ENCODE measurements at places on chromosomes 11 and 22. TPM values are rescaled to one million over a fixed set of nuclear protein-coding genes. Genes with fewer than 3 reads are reported as not detected.
A peak's percentile ranks its signal among the peaks of the same experiment; 100 is the strongest.

Gene SLC22A12
- total RNA-seq = not detected

- no peak for DNase-seq
Observed at GRCh38 chr11:128201801-128202200, 385.6 kb downstream of the ETS1 start.

Gene MICALL1
- 124 TPM for total RNA-seq

DNA sequence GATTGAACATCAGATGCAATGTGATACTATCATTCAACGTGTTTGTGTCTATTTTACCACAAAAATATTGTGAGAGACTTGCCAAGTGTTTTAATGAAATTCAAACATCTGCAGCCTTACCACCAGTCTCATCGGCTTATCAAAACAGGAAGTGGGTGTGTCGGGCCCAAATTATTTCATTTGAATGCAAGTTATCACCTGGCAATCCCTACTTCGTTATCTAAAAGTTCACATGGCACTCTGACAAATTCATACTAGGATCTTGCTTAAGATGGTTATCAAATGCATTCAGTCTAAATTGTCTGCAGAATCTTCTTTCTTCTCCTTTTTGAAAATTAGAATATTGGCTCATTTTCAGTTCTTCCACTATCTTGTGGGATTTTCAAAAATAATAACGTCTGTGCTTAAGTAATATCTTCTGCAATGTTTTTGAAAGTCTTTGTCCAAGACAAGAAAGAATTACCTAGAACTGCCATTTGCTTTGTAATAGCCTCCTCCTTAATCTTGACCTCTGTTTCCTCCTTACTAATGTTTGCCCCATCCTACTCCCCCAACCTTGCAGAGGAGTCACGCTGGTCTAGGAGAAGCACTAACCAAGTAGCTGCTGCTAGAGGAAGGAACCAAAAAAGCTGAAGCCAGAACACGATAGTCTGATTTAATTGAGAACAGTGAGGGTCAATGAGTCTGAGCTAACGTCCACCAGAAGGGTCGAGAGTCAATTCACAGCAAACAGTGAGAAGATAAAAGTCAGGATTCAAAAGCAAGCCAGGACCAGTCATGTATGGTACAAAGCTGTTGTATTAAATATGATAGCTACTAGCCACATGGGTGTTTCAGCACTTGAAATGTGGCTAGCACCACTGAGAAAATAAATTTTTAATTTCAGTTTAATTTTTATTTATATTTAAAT lies 10.2 kb upstream of the BIRC3 start:
- DNase-seq = no peak

Gene OMP
- not detected for total RNA-seq

- peak; percentile 14 for DNase-seq
Observed at GRCh38 chr11:96341211-96342013, 1.6 kb downstream of the MAML2 start.

GRCh38 chr11:121814962-121815361 lies 301.1 kb downstream of the BLID start:
- DNase-seq = no peak

Gene KRTAP5-2
- total RNA-seq = not detected

- DNase-seq = no peak
Observed at GRCh38 chr11:130213979-130214281, 54.3 kb downstream of the ST14 start.

- no peak for DNase-seq
Observed at GRCh38 chr22:18058371-18059093, 19.3 kb upstream of the PEX26 start.

Gene APOL4
- 4.4 TPM for total RNA-seq

DNA sequence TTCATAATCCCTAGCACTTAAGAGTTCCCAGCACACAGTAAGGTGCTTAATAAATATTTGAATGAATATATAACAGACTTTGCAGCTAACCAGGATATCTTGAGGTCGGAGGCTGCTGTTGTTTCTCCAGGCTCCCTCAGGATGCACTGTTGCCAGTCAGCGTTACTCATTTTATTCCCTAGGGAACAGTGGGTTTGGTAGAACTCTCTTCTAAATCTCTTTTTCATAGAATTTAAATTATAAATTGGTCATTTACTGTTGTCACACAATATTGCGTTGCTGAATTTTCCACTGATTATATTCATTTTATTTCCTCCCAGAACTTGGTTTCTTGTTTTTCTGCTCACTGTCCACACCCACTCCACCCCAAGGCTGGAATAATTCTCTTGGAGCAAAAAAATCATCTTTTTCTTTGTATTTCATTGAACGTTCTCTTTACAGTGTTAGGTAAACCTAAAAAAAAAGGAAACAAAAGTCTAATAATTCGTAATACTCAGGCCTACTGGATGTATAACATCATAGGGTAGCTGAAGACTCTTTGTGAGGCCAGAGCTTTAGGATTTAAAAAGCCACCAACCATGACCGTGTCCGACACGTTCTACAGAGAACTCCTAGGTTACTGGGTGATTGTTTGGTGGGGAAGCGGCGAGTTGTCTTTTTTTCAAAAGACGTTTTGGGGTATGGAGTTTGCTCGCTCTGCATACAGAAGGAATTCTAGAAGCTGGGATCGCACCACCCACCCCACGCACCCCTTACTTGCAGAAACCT lies 766 bp upstream of the CAPRIN1 start:
- no peak for DNase-seq

DNA sequence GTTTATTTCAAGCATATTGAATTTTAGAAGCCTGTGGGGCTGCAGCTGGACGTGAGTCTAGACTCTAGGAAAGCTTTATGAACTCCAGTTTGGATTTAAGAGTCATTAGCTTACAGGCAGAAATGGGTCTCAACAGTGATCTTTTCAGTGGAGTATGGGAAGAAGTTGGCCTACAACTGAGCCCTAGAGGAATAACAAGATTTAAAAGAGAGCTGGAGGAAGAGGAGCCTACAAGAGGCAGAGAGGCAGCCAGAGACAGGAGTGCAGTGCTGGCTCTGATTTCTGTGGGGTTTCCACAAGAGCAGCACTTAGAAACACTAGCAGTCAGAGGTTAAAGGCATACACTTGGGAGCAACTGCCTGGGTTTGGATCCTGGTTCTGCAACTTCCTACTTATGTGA lies 17.9 kb downstream of the APOL5 start:
- no peak for DNase-seq

GRCh38 chr22:39952347-39952746 lies 7.8 kb upstream of the TMA7B start:
- DNase-seq = no peak

DNA sequence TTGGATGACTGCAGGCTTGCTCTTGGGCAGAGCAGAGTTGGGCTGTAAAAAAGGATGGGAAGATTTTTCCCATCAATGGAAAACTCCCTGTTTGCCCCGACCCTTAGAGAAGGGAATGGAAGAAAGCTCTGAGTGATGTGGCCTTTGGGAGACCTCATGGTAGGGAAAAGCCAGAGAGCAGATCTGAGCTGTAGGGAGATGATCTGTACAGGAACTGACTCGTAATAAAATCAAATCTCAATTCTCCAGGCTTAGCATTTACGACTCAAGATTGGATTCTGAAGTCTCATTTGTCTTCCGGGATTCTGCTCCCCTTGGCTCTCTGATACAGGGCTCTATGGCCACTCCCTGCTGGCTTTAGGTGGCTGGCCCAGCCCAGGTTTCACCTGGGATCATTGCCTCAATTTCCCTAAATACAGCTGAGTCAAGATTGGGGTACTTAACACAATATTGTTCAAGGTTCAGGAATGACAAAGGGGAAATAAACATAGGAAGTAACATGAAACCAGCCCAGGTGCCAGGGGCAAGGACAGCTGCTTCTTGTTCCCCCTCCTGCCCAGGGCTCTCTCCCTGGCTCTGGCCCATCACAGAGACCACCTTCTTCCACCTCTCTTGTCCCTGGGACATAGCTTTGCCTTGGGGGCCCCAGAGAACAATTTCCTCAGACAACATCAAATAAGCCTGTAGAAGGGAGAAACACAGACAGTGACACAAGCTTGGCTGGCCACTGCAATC lies 38.4 kb upstream of the THY1 start:
- DNase-seq = no peak

Gene DEUP1
- not detected for total RNA-seq

Gene IFITM10
- 0.64 TPM for total RNA-seq

Gene SCUBE2
- total RNA-seq = 2.4 TPM

- no peak for DNase-seq
Observed at GRCh38 chr11:66264914-66265313, 3.5 kb upstream of the RAB1B start.

Gene UPK3A
- not detected for total RNA-seq

Gene AQP11
- 0.33 TPM for total RNA-seq

All from endothelial cell (in vitro differentiated cells).